Gastroesophageal sphincter (tissue), 4 donors: ENCODE measurements at places on chromosomes 7 and 10. TPM values are rescaled to one million over a fixed set of nuclear protein-coding genes. Genes with fewer than 3 reads are reported as not detected.
A peak's percentile ranks its signal among the peaks of the same experiment; 100 is the strongest.

GRCh38 chr10:124824507-124824906 lies 22.9 kb downstream of the ABRAXAS2 start:
- ATAC-seq: no peak

The PDE6C gene
- total RNA-seq: not detected

DNA sequence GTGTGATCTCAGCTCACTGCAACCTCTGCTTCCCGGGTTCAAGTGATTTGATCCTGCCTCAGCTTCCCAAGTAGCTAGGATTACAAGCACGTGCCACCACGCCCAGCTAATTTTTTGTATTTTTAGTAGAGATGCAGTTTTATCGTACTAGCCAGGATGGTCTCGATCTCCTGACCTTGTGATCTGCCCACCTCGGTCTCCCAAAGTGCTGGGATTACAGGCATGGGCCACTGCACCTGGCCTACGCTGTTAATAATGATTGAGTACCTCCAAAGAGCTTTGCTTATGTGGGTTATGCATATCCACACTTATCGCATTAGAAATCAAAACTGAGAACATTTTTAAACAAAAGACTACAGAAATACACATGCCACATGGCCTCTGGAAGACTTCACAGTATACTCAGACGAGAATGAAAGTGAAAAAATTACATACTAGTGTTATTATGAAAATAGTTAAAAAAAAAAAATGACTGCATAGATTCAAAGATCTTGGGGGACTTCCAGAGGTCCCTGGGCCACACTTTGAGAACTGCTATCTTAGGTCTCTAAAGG lies 25.4 kb downstream of the RPP38 start:
- ATAC-seq: no peak

GRCh38 chr7:79182283-79182682 lies 271.2 kb downstream of the MAGI2 start:
- no peak for ATAC-seq

- no peak for ATAC-seq
Measured at GRCh38 chr10:89257581-89257980, 6.0 kb upstream of the LIPA start.

DNA sequence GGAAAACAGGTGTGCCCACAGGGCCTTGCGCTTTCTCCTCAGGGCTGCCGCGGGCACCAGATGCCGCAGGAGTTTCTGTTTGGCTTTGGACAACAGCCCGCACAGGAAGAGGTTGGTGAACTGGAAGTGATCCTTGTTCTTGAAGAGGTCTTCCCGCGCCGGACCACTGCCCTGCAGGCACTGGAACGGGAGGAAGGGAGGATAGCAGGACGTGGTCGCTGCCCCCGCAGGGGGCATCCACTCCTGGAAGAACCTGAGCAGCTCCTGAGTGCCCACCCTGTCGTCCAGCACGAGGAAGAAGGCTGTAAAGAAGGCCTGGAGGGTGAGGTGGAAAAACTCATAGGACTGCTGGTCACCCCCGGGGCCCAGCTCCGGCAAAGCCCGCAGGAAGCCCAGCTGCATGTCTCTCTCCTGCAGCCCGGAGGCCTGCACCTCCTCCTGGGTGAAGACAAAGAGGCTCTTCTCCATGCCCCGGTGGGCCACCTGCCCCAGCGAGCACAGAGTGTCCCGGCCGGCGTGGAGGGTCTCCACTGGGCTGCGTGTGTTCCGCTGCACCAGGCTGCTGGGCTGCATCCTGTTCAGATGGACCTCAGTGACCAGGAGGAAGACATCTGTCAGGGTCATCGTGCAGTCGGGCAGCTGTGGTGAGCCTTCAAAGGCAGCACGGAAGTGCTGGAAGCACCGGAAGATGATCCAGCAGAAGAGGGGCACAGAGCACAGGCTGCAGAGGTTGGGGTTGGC lies 26.9 kb downstream of the NOD1 start:
- ATAC-seq: peak; percentile 35

GRCh38 chr10:29434111-29434510 lies 145.2 kb downstream of the LYZL1 start:
- ATAC-seq: no peak

GRCh38 chr7:55966851-55967250 lies 2.5 kb downstream of the NIPSNAP2 start:
- no peak for ATAC-seq

GRCh38 chr7:155753446-155753965 lies 58.8 kb downstream of the SHH start:
- no peak for ATAC-seq

DNA sequence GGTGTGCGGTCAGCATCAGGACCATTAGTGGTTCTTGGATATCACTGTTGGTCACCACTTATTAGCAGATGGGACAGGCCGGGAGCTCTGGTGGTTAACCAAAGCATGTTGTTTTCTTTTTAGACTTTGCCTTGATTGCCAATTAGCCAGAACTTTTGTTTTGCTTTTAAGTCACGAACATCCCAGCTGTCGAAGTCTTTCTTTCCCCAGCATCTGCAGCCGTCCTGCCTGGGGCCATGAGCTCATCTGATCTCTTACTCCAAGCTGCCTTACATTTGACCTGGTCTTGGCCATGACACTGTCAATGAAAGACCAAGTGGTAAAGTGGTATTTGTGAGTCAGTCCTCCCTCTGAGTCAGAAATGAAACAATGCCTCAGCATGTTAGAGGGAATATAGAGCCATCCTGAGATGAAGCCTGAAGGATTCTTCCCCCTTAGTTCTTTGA lies 53.9 kb upstream of the CREB5 start:
- no peak for ATAC-seq

The OR2A25 gene
- not detected for total RNA-seq

DNA sequence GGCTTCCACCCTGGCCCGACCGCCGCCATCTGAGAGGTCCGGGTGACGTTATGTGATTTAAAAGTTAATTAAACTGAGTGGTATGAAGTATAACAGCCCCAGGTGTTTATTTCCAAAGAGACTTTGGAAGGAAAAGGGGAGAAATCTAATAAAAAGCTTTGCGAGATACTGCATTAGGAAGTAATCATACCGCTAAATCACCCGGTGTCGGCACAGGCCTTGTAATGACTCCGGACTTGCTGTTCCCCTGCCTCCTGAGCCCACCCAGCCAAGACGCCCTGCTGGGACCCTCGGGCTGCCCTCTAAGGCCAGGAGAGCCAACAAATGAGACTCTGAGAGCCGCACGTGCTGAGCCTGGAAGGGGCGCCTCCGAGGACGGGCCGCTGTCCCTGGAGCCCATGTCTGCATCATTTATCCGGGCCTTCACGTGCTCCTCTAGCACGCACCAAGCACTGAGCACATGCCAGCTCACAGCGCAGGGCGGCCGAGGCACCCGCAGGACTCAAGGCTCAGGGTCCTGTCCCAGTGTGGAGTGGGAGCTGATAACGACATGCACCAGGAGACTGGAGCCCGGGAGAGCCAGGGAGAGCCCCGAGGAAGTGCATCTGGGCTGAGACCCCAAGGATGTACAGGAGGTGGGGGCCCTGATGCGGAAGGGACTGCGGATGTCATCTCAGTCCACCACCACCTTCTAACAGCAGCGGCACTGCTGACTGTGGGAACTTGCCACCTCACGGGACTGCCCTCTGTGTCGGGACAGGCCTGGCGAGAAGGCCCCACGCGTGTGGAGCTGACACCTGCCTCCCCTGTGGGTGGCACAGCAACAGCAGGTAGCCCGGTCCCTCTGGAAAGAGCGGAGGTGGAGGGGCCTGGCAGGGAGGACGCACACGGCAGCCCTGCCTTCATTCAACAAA lies 182.7 kb downstream of the ELFN1 start:
- no peak for ATAC-seq

- no peak for ATAC-seq
Measured at GRCh38 chr7:13333371-13333770, 645.9 kb downstream of the ARL4A start.

The NACAD gene
- 6.0 TPM for total RNA-seq

DNA sequence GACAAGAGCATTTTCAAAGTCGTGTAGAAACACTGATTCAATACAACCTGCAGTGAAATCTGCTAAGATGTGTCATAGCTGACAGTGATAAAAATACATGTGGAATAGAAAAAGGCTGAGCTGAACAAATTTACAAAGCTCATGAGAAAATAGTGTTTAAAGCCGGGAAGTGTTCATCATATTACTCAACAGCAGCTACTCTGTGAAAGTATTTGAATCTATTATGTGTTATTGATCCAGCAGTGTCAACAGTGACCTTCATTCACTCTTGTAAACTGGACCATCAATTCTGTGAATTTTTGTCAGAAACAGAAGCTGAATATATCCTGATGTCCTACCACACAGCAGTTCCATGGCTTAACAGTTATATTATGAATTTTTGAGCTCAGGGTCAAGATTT lies 11.6 kb downstream of the DYDC1 start:
- no peak for ATAC-seq

GRCh38 chr10:42934351-42934811 lies 142.5 kb upstream of the RET start:
- ATAC-seq: peak; percentile 11

The RSPH10B gene
- total RNA-seq: not detected
